ENCODE measurements at places on chromosomes 4 and X. TPM values are rescaled to one million over a fixed set of nuclear protein-coding genes. Genes with fewer than 3 reads are reported as not detected.

- H3K4me3 ChIP-seq: no peak overlapping the region
- no peak for DNase-seq
- H3K4me1 ChIP-seq: peaks cover 4% of the 10 kb centered on the region
- H3K27ac ChIP-seq: no peak overlapping the region
- no peaks in the 10 kb centered on the region for H3K36me3 ChIP-seq
- H3K27me3 ChIP-seq: no peaks in the 10 kb centered on the region
Observed at GRCh38 chr4:124202099-124202498, 510.4 kb downstream of the ANKRD50 start.

DNA sequence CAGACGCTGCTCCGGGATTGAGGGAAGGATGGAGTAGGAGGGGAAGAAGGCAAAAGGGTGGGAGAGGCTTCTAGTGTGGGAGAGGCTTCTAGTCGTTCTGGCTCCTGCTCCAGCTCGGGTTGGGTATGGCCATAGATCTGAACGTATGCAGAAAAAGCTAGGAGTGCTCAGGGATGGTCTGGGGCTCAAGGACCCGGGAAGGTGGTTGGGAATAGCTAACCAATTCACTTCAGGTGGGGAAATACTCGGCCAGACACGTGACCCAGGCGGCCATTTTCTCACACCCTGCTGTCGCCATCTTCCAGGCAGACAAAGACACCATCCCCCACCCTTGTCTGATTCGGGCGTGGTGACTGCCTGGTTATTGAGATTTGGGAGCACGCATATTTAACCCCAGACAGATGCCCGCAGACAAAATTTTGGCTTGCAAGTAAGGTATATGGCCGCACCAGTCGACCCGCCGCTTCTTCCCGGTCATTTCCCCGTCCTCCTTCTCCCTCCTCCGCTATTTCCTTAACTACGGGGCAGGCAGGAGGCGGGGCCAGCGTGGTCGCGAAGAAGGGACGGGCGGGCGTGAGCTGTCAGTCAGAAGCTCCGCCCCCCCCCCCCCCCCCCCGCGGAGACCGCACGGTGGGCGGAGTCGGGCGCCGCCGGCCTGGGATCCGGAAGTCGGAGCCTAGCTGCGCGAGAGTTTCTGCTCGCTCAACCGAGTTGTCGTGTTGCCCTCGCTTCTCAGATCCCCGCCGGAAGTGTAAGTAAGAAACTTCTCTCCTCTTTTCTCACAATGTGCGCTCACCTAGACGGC lies at the start of gene GNL3L:
TSS of gene GNL3L (plus strand) at position 668 of the 805 bp plus-strand sequence. CDS start 2,348 bp downstream, outside the sequence.
- H3K27ac ChIP-seq: peak within 1 kb of the TSS; percentile 92
- H3K27me3 ChIP-seq: no peaks in the 10 kb centered on the region
- DNase-seq: peak; percentile 82
- no peaks in the 10 kb centered on the region for H3K36me3 ChIP-seq
- H3K4me3 ChIP-seq: peak within 1 kb of the TSS; percentile 76

DNA sequence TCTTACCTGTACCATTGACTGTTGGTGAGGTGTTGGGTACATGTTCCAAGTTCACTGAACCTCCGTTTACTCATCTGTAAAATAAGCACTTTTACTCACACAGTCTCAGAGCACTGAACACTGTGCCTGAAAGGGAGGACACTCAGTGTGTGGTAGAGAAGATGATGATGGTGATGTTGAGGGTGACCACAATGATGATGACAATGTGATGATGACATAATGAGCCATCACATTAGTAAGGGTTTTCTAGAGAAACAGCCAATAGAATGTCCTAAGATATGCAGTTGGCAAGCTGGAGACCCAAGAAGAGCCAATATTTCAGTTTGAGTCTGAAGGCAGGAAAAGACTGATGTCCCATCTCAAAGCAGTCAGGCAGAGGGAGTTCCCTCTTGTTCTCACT lies 315.4 kb upstream of the IGFBP7 start:
- no peak for DNase-seq
- no peak overlapping the region for H3K27ac ChIP-seq
- no peaks in the 10 kb centered on the region for H3K27me3 ChIP-seq
- H3K36me3 ChIP-seq: no peaks in the 10 kb centered on the region

DNA sequence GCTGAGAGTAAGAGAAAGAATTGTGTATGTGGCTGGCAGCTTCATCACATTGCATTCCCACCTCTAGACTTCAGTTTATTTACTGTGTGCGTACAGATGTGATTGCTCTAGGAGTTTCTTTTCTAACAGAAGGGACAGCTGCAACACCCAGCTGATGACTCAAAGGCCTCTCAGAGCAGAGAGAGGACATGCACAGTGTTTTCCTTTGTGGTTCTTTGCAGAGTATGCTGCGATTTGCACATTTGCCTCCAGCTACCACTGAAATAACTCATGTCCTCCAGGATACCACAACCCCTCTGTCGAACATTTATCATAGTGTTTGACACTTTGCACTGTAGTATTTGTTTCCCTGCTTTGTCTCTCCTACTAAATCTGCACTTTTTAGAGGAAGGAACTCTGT lies 294.1 kb downstream of the STIM2 start:
- peak; percentile 89 for DNase-seq
- H3K27ac ChIP-seq: peak overlapping the region; percentile 34
- H3K4me1 ChIP-seq: peaks cover 24% of the 10 kb centered on the region
- H3K4me3 ChIP-seq: no peak overlapping the region

- no peaks in the 10 kb centered on the region for H3K27me3 ChIP-seq
- no peak for DNase-seq
- no peaks in the 10 kb centered on the region for H3K36me3 ChIP-seq
- H3K4me1 ChIP-seq: no peaks in the 10 kb centered on the region
- no peak overlapping the region for H3K27ac ChIP-seq
Observed at GRCh38 chrX:644304-645281, 14.0 kb downstream of the SHOX start.

DNA sequence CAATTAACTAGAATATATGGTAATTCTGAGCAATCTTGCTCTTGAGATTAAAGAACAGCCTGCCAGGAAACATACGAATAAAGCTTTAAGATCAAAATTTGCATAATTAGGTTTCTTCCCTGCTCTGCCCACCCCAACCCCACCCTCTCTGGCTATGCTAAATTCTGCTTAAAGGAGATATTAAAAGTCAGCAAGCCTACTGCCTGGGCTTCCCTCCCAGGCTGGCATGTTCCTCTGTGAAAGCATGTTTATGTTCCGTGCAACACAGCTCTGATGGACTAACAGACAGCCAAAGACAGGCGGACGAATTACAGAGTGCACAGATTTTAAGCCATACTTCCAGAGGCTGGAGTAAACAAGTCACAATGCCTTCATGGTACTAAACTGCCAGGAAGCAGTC lies 28.4 kb downstream of the CD99L2 start:
- no peak for DNase-seq
- H3K36me3 ChIP-seq: no peaks in the 10 kb centered on the region
- peaks cover 19% of the 10 kb centered on the region for H3K4me1 ChIP-seq

DNA sequence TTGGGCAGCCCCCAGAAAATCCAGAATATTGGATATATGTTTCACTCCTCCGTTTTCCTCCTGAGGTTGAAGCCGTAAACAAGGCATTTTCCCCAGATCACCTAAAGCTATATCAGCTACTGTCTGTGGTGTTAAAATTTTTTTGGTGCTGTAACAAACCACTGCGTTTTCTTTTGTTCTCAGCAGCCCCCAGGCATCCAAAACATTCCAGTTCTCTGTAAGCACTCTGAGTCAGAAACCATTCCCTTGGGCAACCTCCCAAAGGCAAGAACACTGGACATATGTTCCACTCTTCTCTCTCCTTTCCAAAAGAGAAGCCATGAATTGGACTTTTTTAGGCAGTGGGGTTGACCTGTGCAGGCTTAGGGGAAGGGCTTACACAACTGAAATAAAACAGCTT lies 310.9 kb downstream of the MID1IP1 start:
- H3K27ac ChIP-seq: no peak overlapping the region
- no peaks in the 10 kb centered on the region for H3K27me3 ChIP-seq
- H3K4me3 ChIP-seq: no peak overlapping the region
- DNase-seq: no peak
- no peaks in the 10 kb centered on the region for H3K36me3 ChIP-seq

DNA sequence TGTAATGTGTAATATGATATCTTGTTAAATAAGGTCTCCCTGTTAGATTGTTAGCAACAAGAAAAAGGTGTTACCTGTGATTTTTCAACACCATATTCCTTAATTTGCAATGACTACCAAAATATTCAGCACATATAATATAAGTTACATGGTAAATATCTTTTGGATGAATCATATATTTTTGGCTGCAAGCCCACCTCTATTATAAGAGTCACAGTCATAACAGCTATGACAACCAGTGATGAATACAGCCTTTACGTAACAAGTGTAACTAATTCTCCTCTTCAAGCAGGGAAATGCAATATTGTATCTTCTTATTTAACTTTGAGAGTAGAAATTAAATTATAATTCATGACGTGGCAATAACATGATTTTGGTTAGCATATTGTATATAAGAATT lies 187.0 kb downstream of the NLGN4X start:
- no peaks in the 10 kb centered on the region for H3K27me3 ChIP-seq
- H3K4me3 ChIP-seq: no peak overlapping the region
- no peaks in the 10 kb centered on the region for H3K36me3 ChIP-seq
- no peak for DNase-seq

- no peaks in the 10 kb centered on the region for H3K27me3 ChIP-seq
- no peaks in the 10 kb centered on the region for H3K36me3 ChIP-seq
- no peak overlapping the region for H3K4me3 ChIP-seq
- no peak for DNase-seq
- H3K4me1 ChIP-seq: no peaks in the 10 kb centered on the region
Observed at GRCh38 chr4:1384675-1385372, 21.4 kb downstream of the NKX1-1 start.

GRCh38 chr4:110003401-110004187 lies 90.9 kb downstream of the EGF start:
- H3K4me1 ChIP-seq: peaks cover 14% of the 10 kb centered on the region
- H3K36me3 ChIP-seq: no peaks in the 10 kb centered on the region
- no peak overlapping the region for H3K27ac ChIP-seq
- no peak for DNase-seq

GRCh38 chr4:17785858-17786257 lies 4.4 kb upstream of the FAM184B start:
- H3K4me3 ChIP-seq: no peak overlapping the region
- no peak overlapping the region for H3K27ac ChIP-seq
- no peaks in the 10 kb centered on the region for H3K4me1 ChIP-seq

- H3K4me1 ChIP-seq: no peaks in the 10 kb centered on the region
- no peaks in the 10 kb centered on the region for H3K27me3 ChIP-seq
- no peaks in the 10 kb centered on the region for H3K36me3 ChIP-seq
Observed at GRCh38 chr4:19130866-19131265, 1109.3 kb upstream of the LCORL start.

DNA sequence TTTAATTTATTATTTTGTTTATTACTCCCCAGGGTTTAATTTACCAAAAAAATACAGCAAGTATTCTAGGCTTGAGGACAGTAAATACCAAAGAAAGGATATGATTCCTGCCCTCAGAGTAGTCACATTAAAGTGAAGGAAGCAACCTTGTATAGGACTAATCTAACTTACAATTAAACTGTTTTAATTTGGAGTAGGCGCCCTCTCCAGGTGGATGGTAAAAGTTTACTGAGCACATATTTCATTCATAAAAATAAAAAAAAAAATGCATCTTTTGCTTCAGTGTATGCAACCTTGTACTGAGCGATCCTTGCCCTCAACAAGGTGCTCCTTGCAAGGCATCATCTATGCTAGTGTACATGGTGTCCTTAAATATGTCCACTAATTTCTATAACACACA lies 72.0 kb upstream of the MAGEB16 start:
- H3K27me3 ChIP-seq: no peaks in the 10 kb centered on the region
- H3K27ac ChIP-seq: no peak overlapping the region
- no peak overlapping the region for H3K4me3 ChIP-seq
- no peak for DNase-seq

DNA sequence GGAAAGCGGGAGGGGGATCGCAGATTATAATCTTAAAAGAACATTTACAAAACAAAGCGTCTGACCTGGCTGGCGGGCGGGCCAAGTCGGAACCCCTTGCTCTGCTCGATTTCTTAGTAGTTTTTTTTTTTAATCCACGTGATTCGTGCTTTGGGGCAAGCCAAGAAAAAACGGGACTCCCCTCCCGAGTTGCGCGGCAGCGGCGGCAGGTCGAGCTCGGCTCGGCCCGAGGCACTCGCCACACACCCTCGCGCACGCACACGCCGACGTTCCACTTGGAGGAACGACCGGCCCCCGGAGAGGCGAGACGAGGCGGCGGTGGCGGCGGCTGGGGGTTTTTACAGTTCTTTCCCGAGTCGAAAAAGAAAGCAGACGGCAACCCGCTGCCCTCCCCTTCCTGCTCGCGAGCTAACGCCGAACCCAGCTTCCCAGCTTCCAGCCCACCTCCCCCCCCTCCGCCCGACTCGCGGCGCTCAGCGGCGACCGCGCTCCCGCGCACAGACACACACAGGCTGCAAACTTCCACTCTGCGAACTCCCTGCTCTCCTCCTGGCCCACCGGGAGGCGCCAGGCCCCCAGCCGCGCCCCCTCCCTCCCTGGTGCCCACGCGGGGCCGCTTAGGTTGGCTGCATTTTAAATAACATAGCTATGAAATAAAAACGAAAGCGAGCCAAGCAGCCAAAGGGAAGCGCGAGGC lies 1.2 kb downstream of the BCOR start:
- 0 out of 2 replicates have a peak, but pooled peaks cover 3% of the 10 kb centered on the region for H3K36me3 ChIP-seq
- peak; percentile 27 for DNase-seq
- peak overlapping the region; percentile 66 for H3K27ac ChIP-seq
- no peaks in the 10 kb centered on the region for H3K27me3 ChIP-seq

DNA sequence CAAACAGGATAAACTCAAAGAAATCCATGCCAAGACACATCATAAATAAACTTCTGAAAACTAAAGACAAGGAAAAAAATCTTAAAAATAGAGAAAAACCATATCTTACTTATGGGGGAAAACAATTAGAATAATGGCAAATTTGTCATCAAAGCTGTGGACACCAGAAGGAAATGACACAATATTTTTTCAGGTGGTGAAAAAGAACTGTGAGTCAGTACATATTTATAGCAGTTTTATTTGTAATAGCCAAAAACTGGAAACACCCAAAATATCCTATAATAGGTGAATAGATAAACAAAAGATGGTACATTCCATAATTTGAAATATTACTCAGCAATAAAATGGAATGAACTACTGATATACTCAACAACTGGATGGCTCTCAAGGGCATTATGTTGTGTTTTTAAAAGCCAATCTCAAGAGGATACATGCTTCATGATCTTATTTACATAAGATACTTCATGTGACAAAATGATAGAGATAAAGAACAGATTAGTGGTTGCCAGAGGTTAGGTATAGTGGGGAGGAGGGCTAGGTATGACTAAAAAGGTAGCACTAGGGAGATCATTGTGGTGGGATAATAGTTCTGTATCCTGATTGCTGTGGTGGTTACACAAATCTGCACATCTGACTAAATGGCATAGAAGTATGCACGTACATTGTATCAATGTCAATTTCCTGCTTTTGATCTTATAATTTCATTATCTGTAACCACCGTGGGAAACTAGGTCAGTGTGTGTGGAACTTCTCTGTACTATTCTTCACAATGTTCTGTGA lies 191.9 kb downstream of the PPP1R2C start:
- H3K4me3 ChIP-seq: no peak overlapping the region
- DNase-seq: no peak
- no peaks in the 10 kb centered on the region for H3K36me3 ChIP-seq
- H3K4me1 ChIP-seq: no peaks in the 10 kb centered on the region
- H3K27me3 ChIP-seq: no peaks in the 10 kb centered on the region

- no peak for DNase-seq
- no peak overlapping the region for H3K4me3 ChIP-seq
- H3K27ac ChIP-seq: no peak overlapping the region
- H3K27me3 ChIP-seq: no peaks in the 10 kb centered on the region
Observed at GRCh38 chr4:56222514-56222913, 164.8 kb downstream of the AASDH start.

The ABCG2 gene
- 0.35 TPM for total RNA-seq

The SERPINA7 gene
- total RNA-seq: not detected

The IL1RAPL1 gene
- not detected for total RNA-seq

The USP51 gene
- 1.2 TPM for total RNA-seq
